ENCODE measurements at places on chromosomes 4 and X.
A peak's percentile ranks its signal among the peaks of the same experiment; 100 is the strongest.

DNA sequence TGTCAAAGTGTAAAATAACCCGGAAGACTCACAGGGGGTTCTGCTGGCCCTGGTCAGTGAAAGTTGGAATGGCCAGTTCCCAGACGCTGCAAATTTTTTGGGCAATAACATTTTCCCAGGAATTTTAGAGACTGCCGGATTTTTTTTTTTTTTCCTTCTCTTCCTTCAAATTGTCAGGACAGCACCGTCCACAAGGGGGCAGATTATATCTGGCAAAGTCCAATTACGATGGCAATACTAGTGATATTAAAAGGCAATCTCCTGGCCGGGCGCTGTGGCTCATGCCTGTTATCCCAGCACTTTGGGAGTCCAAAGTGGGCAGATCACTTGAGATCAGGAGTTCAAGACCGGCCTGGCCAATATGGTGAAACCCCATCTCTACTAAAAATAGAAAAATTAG, 20.5 kb downstream of the SLC25A5 start:
- DNase-seq = peak; percentile 8

- DNase-seq = no peak
Measured at GRCh38 chr4:86286726-86287125, 73.1 kb downstream of the MAPK10 start.

DNA sequence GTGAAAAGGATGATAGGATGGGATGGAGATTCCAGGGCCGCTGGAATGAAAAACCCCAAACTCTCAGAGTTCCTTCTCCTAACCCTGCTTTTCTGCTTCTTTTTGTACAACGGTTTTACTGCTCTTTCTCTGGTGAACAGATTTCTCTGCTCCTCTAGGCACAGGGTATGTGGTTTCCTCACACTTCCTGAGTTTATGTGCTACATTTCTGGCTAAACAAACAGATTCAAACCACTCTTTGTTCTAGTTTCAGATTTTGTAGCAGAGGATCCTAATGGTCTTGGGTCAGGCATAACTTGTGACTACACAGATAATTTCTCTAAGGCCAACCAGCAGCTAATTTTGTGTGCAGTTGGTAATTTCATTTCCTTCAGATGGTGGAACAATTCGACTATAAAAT, 52.6 kb downstream of the OSTC start:
- DNase-seq = no peak

- DNase-seq = no peak
Measured at GRCh38 chr4:143506031-143506430, 7.5 kb upstream of the SMARCA5 start.

GRCh38 chr4:100836929-100837328, 319.1 kb upstream of the EMCN start:
- DNase-seq = no peak

DNA sequence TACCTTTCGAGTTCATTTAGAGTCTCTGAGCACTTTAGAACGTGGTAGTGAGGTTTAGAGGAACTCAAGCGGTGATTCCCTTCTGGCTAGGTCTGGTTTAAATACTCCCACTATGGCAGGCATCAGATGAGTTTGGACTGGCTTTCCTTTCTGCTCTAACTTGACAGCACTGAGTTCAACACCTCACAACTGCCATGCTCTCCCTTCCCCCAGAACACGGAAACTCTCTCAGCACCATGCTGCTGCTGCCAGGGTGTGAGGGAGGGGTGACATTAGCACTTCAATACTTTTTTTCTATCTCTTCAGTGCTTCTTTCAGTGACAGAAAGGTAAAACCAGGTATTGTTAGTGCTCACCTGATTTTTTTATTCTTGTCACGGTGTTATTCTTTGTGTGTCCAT, 234.5 kb upstream of the AGTR2 start:
- no peak for DNase-seq

- DNase-seq = no peak
Measured at GRCh38 chr4:699816-700580, 5.6 kb upstream of the PCGF3 start.

- no peak for DNase-seq
Measured at GRCh38 chrX:39534949-39535348, 562.8 kb downstream of the BCOR start.

- DNase-seq = no peak
Measured at GRCh38 chr4:81405900-81406401, 65.8 kb downstream of the RASGEF1B start.

DNA sequence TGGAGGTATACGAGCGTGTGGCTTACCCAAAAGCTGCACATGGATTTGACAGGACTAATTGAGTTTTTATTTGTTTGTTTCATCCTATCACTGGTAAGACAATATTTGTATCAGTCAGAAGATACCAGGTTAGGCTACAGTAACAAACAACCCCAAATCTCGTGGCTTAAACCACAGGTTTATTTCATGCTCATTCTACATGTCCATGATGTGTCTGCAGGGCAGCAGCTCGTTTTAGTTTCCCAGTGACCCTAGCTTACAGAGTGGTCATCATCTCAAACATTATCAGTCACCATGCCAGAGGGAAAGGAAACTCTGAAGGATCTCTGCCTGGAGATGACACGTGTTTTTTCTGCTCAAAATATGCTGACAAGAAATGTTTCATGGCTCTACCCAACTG, 108.3 kb downstream of the SHROOM3 start:
- DNase-seq = no peak

DNA sequence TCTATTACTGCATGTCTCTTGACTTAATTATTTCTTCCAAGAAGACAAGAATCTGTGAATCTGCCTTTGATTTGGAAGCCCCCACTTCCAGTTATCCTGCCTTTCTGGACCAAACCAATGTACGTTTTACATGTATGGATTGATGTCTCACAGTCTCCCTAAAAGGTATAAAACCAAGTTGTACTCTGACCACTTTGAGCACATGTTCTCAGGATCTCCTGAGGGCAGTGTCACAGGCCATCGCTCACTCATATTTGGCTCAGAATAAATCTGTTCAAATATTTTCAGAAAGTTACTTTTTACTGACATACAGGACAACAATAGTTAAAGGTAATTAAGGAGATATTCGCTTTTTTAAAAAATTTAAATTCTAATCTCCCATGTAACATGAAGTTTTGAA, 188.6 kb upstream of the CPXCR1 start:
- no peak for DNase-seq

DNA sequence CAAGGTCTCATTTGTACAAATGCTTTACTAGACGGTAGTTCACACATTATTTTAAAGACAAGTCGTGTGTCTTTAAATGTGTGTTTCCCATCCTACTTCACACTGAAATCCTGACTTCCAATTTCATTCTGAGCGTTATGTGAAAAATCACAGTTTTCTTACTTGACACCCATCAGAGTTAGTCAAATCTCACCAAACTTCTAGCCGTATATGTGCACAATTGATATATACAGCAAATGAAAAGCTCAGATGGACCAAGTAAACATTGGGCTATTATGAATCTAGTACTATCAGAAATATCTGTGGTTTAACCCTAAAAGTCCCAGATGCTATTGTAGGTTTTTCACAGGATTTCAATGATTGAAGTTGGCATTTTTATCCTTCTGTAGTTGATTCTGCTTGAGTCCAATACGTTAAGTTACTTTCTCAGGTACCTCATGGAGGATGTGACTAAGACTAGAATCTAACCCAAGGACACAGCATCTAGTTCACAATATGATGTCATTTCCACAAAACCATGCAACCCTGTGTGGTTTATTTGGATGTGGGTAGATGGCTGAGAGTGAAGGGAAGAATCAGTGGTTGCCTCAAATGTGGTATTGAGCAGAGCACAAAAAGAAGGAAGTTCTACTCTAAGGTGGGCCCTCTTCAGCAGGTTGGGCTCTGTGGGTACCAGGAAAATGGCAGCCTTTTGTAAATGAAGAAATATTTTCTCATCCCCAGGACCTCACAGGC, 22.1 kb upstream of the TRIM60 start:
- DNase-seq = no peak

DNA sequence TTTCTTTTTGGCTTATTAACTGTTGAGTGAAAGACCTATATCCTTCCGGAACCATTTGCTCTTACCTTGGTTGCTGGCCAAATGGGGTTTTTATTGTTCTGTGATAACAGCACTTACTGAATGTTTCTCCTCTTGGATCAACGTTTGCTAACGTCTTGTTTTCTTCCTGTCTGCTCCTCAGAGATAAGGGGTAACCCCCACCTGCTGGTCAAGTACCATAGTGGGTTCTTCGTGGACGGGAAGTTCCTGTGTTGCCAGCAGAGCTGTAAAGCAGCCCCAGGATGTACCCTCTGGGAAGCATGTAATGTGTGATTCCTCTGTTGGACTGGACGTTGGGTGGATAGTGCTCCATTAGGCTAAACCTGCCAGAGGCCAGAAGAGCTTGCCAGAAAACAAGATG, 15.3 kb downstream of the BMX start:
- no peak for DNase-seq

- no peak for DNase-seq
Measured at GRCh38 chr4:11326021-11326420, 102.7 kb downstream of the HS3ST1 start.

GRCh38 chr4:111433441-111433840, 711.8 kb upstream of the FAM241A start:
- DNase-seq = no peak

GRCh38 chr4:151679231-151679630, 81.6 kb downstream of the GATB start:
- DNase-seq = no peak
